ENCODE measurements at places on chromosomes 2 and 18.

DNA sequence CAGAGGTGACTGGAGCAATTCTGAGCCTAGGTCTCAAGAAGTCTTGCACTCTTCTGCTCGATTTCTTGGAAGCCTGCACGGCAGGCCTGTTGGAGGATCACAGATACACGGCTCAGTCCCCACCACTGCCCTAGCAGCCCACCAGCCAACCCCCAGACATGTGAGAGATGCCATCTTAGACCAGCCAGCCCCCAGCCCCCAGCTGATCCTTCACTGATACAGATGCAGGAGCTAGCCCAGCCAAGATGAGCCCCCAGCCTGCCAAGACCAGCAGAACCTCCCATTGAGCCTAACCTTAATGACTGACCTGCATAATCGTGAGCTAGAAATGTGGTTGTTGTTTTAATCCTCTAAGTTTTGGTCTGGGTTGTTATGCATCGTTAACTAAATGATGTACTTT is 47.5 kb downstream of the INHBB start:
- no peak for DNase-seq

DNA sequence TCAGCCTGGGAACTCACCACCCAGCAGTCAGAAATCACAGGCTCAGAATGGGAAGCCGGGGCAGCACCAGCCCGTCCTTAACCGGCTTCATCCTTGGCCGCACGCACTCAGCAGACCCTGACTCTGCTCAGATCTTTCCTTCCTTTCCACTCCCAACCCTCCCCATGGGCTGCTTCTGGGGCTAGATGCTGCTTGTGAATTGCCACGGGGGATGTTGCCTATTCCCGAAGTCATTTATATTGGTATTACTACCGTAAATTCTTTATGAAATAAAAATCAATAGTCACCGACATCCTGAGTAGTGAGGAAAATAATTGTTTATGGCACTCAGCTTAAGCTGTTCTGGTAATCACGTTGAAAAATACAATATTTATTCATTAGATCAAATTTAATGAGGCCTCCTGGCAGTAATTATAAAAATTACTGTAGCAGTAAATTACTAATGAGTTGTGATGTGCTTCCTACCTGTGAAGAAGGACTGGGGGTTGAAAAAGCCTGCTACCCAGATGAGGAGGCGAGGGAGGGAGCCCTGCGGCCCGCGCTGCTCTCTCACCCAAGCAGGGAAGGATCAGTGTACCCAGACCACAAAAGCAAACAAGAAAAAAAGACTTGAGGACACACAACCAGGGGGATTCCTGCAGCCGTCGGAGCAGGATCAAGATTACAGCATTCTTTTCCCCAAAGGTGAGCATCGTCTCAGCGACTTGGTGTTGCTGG is 31.5 kb downstream of the CDCA7 start:
- no peak for DNase-seq

DNA sequence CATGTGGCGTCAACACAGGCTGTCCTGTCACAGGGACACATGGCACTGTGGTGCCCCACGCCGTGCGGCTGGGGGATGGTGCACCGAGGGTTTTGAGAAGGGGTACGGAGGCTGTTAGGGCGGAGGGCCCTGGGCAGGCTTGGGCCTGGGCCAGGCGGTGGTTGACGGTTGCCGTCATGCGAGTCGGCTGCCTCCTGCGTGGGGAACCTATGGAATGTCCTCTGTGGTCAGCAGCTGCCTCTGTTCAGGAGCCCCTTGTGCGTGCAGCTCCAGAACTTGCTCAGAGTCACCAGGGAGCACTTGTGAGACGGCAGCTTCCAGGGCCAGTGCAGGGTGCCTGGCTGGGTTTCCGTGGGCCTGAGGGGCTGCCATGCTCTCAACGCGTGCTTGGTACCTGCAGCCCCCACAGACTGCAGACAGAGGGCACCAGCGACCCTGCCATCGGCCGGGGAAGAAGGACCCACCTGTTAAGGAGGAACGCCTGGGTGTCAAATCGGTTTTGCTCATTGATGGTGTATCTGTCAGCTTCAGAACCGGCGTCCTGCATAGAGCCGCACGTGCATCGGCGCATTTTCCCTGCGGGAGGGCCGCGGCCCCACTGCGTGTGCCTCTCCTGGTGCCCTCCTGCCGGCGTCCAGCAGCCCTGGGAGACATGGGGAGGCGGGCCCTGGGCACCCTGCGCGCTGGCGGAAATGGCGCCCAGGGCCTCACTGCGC is 10.0 kb upstream of the D2HGDH start:
- no peak for DNase-seq

- DNase-seq = no peak
These were observed 17.6 kb downstream of the SOWAHC start for GRCh38 chr2:109631741-109632140.

Data from PC-9 (cell line).